ENCODE measurements at places on chromosomes 2 and 18.

- peak; percentile 83 for DNase-seq
Observed at GRCh38 chr2:161122772-161123530, 37.3 kb upstream of the TANK start.

DNA sequence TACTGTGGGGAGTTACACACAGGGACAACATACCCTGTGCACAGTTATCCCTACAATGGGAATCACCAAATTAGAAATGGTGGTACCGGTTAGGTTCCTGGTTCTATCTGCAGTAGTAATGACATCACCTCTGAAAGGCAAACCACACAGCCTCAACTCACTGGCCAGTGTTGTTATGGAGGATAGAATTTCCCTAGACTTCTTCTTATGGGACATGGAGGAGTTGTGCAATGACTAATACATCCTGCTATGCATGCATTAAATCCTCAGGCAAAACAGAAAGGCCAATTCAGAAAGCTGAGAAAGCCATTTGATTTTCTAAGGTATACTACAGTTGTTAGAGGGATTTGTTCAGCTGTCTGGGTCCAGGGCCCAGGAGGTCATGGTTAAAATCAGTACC lies 439.3 kb downstream of the TMX3 start:
- no peak for DNase-seq

DNA sequence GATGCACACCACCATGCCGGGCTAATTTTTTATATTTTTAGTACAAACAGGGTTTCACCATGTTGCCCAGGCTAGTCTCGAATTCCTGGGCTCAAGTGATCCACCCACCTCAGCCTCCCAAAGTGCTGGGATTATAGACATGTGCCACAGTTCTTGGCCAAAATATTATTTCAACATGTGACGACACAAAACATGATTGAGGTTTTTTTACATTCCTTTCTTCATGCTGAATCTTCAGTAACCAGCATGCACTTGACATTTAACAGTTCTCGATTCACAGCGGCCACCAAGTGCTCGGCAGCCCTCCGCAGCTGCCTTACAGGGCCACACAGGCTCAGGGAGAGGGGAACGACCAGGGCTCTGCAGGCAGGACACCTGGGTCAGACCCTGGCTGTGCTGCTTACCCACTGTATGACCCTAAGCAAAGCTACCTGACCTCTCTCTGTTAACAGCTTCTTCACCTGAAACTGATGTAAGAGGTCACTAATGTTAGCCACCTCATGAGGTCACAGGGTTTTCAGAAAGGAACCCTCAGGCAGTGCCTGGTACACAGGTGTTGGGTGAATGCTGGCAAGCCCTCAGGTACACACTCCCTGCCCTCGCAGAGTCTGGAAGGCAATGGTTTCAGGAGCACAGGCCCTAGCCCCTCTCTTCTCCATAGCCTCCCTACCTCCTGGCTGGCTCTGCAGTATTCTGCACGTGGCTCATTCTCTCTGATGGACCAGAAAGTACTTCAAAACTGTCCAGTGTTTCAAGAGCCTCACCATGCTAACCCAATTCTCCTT lies 25.7 kb downstream of the TUBB6 start:
- DNase-seq = no peak

DNA sequence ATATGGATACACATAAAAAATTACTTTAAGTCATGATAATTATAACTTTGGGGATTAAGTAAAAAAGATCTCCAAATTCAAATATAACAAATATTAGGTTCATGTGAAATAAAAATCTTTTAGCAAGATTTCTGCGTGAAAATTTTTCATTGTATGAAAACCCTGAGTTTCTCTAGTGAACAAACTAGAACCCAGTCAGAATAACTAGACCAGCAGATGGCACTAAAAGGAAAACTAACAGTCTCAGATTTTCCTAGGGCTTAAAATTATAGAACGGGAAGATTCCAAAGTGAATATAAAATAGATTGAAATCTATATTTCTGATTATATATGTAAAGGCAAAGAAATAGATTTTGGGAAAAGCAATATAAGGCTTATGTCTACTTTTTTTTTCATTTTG lies 43.3 kb downstream of the TMEM200C start:
- DNase-seq = no peak

DNA sequence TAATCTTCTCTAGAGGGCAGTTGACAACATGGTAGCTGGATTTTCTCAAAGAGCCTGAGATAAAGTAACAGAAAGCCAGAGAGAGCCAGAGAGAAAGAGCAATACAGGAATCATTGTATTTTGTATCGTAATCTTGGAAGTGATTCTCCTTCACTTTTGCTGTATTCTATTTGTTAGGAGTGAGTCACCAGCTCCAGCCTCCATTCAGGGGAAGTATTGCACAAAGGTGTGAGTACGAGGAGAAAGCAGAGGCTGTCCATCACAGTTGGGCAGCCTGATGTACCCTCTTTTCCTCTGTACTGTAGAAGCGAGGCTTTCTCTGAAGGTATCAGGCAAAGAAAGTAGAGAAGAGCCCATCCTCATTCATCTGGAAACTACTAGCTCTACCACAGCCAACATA lies 176.8 kb downstream of the KCNS3 start:
- DNase-seq = no peak

DNA sequence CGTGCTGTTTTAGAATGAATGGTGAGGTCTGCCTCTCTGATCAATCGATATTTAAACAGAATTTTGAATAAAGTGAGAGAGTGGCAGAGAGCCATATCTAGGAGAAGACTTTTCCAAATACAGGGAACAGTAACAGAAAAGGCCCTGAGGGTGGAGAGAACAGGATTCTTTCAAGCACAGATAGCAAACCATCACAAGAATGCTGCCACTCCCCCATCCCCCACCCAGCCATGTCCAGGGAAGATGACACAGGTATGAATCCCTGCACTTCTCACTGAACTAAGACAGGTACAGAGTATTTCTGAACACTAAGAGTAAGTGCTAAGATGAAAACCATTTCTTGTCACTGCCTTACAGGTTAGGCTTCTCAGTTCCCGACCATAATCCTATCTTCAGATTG lies 23.6 kb downstream of the LRATD1 start:
- DNase-seq = no peak

GRCh38 chr18:75086494-75087034 lies 122.4 kb downstream of the PTGR3 start:
- no peak for DNase-seq

- peak; percentile 55 for DNase-seq
Observed at GRCh38 chr18:28189400-28190239, 12.7 kb upstream of the CDH2 start.

DNA sequence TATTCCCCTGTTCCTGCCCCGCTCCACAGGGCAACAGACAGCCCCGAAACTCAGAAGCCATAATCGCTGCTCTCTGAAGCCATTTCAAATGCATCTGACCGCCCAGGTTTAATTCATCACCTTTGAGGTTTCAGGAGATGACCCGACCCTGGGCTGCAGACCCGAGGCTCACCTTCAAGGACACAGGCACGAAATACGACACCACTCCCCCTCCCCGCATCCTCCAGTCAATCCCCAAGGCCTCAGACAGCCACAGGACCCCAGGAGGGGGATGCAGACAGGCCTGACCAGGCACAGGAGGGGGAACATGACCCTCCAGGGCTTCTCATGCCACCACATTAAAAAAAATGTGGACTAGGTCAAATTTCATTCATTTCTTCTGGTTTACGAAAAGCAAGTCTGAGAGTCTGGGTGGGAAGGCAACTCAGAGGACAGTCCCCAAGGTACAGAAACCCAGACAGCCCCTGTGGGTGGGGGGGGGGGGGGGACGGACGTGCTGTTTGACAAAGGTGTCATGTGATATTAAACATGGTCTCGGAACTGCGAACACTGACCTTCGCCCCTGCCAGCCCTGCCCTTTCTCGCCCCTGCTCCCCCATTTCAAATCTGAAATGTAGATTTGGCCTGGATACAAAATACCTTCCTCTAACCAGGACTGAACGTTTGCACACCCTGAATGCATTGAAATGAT lies 142.9 kb downstream of the BCL11A start:
- DNase-seq = no peak

DNA sequence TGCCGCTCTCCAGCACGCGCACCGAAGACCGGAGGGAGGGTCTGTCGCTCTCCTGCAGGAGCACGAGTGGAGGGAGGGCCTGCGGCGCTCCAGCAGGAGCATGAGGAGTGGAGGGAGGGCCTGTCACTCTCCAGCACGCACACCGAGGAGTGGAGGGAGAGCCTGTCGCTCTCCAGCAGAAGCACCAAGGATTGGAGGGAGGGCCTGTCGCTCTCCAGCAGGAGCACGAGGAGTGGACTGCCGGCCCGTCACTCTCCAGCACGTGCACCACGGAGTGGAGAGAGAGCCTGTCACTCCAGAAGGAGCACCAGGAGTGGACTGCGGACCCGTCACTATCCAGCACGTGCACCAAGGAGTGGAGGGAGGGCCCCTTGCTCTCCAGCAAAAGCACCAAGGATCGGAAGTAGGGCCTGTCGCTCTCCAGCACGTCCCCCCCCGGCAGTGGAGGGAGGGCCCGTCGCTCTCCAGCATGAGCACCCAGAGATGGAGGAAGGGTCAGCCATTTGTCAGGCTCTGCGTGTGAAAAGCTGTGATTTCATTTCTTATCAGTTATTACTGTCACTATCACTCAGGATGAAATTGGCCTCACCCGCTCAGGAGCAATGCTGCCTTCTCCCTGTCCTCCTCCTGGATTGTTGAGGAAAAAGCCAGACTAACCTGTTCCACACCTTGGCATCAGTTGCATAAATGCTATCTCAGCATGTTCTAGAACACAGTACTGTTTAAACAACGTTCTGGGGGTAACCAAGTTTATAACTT lies 35.9 kb downstream of the ADI1 start:
- no peak for DNase-seq

GRCh38 chr2:96486696-96487095 lies 18.5 kb downstream of the NEURL3 start:
- DNase-seq = peak; percentile 80

DNA sequence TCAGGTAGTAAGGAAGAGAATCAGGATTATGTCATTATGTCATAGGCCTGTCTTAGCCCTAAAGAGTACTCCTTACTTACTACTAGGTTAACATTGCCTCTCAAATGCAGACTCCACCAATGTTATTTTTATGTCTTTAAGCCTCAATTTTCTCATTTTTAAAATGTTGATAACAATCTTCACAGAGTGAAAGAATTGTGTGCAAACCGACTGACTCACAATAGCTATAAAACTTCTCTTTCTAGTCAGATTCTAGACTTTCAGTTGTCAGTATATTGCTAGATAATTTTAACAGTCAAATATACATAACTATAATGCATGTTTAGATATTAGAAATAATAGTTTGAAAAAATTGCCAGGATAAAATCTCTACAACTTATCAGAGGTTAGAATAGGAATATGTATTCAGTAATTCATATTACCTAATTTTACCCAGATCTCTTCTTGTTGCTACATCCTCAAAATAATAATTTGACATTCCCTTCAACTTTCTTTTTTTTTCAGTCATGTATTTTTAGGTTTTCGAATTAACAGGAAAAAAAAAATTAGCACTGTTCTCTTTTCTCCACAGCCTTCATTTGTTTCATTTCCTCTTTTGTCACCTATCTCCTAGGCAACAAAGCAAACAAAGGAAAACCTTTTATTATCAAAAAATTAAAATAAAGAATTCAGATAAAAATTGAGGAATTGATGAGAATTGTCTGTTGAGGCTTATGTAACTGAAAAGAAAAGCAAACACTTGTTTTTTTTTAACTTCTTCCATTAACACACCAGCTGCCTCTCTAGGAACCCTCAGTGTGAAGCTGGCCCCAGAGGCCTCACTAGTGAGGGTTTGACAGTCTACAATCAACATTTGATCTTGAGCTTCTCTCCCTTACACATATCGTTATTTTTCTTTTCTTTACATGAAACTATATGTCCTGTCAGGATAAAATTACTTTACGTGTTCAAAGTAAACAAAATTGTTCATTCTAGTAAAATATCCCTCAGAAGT lies 279.0 kb downstream of the CALCRL start:
- peak; percentile 66 for DNase-seq

- DNase-seq = no peak
Observed at GRCh38 chr2:105972246-105972645, 221.9 kb downstream of the UXS1 start.

DNA sequence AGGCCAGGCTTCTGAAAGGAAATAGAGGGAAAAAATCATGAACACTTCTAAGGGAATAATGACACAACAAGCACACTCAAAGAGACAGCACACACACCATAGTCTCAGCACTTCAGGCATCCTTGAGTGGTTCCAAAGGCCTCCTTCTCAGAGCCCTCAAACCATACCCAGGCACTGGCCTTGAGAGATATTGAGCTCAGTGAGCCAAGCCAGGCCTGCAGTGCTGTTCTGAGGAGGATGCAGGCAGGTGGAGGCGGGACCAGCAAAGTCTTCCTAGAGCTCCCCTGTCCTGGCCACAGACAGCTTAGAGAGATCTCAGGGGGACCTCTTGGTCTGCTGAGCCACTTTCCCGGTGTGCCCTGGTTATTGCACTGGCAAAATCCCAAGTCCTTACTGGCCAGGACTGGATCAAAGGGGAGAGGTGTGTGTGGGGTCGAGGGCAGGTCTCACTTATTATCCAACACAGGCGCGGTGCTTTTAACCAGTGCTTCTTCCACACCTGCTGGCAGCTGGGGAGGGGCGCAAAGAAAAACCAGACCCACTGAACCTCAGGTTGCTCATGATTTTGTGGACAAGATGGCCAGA lies 86.8 kb upstream of the HAAO start:
- no peak for DNase-seq

- no peak for DNase-seq
Observed at GRCh38 chr2:545711-546650, 131.2 kb downstream of the TMEM18 start.

DNA sequence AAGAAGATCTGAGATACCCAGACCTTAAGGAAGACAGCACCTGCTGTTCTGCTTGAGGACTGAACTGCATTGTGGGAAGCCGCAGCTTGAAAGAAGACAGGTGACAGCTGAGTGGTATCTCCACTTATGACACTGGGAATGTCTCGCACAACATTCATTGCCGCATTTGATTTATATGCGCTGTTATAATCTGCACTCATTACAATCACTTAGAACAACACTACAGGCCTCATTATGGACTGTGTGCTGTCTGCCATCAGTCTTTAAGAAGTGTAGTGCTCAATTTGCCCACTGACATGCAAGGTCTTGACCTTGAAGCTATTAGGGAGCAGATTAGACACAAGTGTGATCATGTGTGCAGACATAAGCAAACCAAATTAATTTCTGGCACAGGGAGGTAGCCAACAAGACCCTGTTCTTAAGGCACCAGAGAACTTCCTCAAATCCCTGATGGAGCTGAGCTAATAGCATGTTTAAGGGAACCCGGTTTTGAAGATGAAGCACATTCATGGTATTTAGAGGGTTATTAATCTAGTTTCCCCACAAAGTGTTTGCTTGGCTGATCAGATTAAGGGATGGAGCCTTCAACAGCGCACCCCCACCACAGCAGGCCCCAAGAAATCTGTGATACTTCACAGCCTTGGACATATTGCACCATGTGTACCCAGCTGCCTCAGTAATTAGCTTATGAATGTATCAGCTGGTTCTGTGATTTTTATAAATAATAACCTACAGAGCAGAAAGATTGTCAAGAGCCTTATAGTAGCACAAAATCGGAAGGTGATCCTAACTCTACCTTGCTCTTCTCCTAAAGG lies 146.8 kb downstream of the SATB2 start:
- DNase-seq = no peak

Measured in suppressor macrophage treated with lipopolysaccharide for 4 hours (primary cell).